ENCODE measurements at places on chromosomes 3 and 15.

- DNase-seq, result no peak
Measured at GRCh38 chr15:65377976-65378366, at the start of gene IGDCC3. Gene IGDCC3 (minus strand): TSS chr15:65378002. CDS start chr15:65377788, 214 bp downstream.

- DNase-seq, result peak; percentile 16
Measured at GRCh38 chr3:112327371-112327951, 5.5 kb upstream of the CD200 start.

GRCh38 chr3:5729852-5730251, 542.3 kb downstream of the EDEM1 start:
- DNase-seq, result no peak

GRCh38 chr3:11272906-11273574, 843 bp downstream of the ATG7 start:
- no peak for DNase-seq

DNA sequence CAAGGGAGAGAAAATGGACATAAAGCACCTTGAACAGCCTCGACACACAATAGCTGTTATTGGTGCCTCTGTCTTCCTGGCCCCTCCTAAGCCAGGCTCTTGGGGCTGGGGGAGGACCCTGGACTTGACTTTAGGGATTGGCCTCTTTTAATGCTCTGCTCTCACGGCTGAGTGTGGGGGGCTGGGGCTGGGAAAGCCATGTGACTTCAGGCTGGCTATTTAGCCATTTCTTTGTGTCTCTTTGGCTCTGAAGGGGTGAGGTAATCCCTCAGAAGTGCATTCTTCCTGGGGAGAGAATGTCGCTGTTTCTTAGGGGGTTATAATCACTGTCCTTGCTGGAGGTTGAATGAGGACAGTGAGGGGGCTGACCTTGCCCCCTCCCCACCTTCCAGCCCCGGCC, 26.2 kb downstream of the MAGEF1 start:
- DNase-seq, result no peak

DNA sequence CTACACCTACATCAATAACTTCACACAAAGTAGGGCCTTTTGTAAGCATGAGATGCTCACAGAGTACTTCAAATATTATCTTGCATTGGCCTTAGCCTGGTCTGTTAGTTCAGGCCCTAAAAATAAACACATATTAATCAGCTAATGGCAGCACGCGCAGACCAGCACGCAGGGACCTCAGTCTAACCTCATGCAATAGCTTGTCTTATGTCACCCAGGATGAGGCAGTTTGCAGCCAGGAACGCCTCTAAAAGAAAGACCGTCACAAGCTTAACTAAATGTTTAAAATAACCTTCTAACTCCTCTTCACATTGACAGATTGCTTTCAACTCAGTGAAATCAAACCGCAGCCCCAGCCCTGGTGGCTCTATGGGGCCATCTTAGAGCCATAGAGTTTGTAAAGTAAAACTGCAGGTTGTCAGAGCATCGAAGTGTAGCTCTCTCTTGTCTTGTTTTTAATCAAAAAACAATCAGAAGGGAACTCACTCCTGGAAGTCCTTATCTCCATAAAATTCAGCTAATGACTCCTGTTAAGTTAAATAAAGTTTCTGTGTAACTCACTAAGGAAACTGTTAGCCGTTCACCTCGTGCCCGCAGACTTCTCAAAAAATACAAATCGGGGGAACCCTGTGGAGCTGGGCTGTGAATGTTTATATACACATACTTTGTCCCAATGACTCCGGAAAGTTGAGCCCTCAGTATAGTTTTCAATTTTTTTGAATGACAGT, 212.6 kb downstream of the CDIN1 start:
- no peak for DNase-seq

- no peak for DNase-seq
Measured at GRCh38 chr15:71677766-71678165, 132.6 kb upstream of the NR2E3 start.

- no peak for DNase-seq
Measured at GRCh38 chr15:91253605-91254004, 153.5 kb downstream of the SV2B start.

DNA sequence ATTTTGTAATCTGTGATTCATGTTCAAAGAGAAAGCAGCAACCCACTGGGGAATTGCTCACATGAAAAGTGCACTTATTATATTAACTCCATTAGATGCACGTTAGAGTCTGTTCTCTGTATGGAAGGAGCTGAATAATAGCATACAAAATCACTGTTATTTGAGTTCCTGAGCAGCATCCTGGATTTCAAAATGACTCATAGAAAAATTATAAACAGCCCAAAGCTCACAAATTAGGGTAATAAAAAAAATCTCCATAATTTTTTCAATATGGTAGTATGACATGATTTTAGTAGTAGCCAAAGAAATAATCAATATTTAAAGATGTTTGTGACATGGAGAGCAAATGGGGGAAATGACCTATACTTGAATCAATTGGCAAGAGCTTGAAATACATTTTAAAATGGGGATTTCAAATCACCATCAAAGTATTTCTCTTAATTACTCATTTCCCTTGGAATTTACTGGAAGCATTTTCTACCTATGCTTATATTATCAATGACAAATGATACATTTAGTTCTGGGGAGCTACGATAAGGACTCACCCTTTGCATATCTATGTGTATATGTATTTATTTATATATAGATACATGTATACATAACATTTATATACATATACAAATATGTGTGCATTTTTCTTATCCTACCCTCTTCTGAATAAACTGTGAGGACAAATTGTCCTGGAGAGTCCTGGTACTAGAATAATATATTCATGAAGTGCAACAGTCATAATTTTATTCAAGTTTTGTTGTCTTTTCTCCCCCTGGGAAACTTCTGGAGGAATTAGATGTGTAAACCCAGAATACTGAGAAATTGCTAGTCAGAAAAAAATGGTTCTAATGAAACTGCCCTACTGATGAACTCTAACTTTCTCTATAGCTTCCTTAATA, 116.3 kb downstream of the RPL22L1 start:
- no peak for DNase-seq

DNA sequence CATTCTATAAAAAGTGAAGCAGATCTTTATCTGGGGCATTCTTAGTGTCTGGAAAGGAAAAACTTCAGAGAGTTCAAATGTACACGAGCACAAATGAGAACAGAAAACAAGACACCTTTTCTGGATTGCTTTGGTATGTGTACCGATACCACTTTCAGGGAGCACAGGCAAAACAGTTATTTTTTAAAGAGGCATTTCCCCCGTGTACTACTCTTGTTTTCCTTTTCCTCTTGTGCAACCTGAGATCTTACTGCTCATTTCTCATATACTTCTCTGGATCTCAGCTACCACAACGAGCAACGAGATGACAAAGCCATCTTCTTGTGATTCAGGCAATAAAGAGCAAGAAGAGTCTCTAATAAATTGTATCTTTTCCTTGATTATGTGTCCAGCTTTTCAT, 463.6 kb downstream of the SHQ1 start:
- no peak for DNase-seq

DNA sequence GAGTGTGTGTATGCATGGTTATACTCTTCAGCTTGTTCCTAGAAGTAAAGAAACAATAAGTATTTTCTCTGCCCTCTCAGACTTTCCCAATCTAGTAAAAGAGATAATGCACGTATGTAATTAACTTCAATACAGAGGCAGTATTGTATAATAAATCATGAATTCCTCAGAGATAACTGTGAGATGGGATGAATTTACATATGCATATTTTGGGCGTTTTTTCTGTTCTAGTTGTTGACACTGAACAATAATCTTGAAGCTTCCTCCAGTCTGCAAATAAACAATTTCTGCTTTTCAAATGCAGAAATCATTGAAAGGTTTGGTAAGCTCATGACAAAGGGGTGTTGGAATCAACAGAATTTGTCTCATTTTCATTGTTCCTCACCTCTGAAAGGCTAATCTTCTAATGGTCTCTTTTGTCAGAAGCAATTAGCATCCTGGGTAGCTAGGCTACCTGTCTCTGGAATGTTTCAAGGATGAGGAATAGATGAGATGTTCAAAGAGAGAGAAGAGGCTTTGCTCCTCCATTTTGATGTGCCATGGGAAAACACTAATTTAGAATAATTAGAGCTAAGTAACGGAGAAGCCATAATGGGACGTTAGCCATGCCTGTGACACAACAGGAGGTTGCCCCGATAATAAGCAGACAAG, 43.3 kb upstream of the SIAH2 start:
- DNase-seq, result no peak

DNA sequence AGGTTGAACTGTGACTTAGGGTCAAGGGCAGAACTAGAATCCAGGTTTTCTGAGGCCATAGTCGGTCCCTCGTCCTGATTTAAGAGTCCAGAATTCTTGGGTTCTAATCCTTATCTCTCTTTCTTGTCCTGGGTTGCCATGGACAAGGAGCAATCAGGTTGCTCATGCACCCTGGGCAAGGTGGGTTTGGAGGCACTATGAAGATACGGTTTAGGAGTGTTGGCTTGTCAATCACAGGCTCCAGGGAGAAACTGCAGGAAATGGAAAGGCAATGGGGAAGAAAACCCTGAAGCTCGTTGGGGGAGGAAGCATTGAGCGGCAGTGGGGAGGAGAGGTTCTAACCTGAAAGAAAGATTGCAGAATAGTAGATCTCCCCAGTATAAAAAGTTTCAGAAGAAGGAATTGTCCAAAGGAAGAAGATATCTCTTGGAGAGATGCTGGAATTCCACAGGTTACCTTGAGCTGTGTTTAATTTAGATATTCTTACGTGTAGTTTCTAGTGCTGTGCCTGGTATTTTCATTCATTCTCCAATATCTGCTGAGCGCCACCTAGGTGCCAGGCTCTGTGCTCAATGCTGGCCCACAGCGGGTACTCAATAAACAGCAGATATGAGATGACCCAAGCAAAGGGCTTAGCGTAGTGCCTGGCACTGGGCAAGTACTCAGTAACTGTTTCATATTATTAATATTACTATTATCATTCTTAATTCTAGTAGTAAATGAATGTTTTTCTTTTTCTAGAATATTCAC, 2.0 kb downstream of the ACAN start:
- no peak for DNase-seq

- no peak for DNase-seq
Measured at GRCh38 chr3:53815067-53815466, 31.2 kb downstream of the CHDH start.

GRCh38 chr3:162740941-162741596, 1244.5 kb downstream of the OTOL1 start:
- no peak for DNase-seq

GRCh38 chr15:67024314-67024997, 40.9 kb upstream of the SMAD3 start:
- no peak for DNase-seq

DNA sequence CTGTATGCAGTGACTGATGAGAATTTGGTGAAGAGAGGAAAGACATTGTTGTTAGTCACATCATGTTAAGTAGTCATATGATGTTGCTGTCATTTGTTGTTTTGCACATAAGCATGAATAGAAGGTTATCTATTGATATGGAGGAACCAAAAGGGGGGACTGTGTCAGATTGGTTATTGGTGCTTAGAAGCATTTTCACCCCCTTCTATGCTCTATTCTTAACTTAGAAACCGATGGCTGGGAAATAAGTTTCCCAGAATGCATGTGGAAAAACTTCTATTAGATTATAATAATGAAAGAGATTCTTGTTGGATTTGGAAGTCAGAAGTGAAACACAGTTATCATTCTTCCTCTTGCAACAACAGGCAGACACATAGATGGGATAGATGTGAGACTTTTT, 33.2 kb upstream of the CADM2 start:
- no peak for DNase-seq

GRCh38 chr15:85157344-85157743, 175.7 kb downstream of the PDE8A start:
- DNase-seq, result no peak

- DNase-seq, result no peak
Measured at GRCh38 chr3:70072180-70072579, 72.6 kb downstream of the SAMMSON start.

GRCh38 chr3:185778094-185778493, 46.7 kb downstream of the IGF2BP2 start:
- DNase-seq, result no peak

GRCh38 chr15:27820232-27820631, 278.9 kb downstream of the OCA2 start:
- DNase-seq, result no peak

DNA sequence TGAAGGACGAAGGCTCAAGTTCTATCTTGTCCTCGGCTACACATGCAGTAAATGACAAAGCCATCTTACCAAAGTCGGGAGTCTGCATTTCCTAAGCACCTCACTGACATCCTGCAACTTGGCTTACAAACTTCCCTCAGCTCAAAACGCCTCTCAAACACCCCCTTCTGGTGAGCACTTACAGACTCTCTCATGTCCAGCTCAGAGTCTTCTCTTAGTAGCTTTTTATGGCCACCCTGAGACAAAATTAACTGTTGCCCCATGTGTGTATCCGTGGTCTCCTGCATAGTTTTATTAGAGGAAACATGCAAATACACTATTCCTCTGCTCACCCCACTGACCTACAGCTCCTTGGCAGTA, 819.7 kb downstream of the FHIT start:
- DNase-seq, result no peak

GRCh38 chr15:31341071-31341470, 14.4 kb downstream of the KLF13 start:
- no peak for DNase-seq

Measured in NCI-H510A treated with DMSO at 0.1 percent for 48 hours (cell line).